ENCODE measurements at places on chromosomes 16 and 17.
A peak's percentile ranks its signal among the peaks of the same experiment; 100 is the strongest.

DNA sequence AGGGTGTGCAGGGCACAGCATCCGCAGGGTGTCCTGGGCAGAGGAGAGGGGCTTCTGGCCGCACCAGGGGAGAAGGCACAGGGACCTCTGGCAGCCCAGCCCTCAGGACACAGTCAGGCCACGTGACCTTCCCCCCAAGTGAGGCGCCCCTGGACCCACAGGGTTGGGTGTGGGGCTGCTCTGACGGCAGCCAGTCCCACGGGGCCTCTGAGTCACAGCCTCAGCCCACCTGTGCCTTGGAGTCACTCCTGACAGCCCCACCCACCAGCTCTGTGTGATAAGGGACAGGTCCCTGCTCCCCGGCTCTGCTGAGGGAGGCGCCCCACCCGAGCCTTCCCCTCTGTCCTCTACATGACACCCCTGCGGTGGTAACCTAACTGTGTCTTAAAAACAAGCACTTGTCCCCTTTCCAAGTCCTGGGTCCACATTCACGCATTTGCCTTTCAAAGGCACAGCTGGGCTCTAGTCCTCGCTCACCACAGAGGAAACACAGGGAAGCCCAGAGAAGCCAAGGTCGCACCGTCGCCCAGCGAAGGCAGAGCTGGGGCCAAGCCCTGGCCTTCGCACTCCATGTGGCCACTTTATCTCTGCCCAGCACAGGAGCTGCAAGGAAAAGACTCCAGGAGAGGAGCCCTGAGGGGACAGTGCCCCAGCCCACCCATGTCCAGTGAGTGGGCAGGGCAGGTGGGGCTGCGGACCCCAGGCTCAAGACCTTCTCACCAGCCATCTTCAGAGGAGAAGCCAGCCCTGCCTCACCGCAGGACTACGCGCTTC is 5.1 kb upstream of the NPTX1 start:
- DNase-seq, result no peak

- DNase-seq, result no peak
Measured at GRCh38 chr17:15274017-15274416, 8.9 kb upstream of the PMP22 start.

DNA sequence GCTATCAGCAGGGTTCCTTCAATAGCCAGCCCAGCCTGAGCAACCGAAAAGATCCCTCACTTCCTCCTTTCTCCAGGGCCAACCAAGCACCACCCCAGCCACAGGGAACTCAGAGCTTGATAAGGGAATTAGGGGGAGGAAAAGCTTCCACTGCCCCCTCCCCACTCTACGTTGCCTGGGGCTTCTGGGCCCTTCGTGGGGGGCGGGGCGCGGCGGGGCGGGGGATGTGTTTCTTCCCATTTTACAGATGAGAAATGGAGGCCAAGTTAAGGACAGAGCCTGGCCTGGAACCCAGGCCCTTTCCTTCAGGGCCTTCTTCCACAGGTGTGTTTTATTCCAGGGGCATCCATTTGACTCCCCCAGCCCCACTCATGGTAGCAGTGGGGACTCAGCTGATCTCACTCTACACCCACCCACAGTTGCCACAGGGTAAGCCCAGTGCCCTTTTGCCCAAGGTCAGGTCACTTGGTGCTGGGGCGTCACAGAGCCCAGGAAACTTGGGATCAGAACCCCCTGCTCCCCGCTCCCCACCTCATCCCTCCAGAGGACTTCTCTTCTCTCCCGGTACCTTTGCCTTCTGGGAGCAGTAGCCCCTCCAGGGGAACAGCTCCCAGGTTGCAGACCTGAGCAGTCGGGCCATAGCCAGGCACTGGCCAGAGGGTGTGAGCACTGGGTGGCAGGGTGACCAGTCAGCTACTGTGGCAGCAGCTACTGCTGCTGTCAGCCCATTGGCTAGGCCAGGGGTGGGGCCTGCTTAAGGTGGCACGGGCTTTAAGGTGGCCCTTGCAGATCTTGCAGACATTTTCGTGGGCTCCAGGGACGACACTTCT is at the start of gene LDHD:
LDHD (minus strand) TSS at position 700 of the 830 bp plus-strand sequence; CDS start at position 640, 60 bp downstream.
- DNase-seq, result peak; percentile 83

GRCh38 chr17:80367503-80367902 is 47.5 kb upstream of the ENDOV start:
- DNase-seq, result no peak

- no peak for DNase-seq
Measured at GRCh38 chr17:44352828-44353671, 7.9 kb downstream of the GRN start.

DNA sequence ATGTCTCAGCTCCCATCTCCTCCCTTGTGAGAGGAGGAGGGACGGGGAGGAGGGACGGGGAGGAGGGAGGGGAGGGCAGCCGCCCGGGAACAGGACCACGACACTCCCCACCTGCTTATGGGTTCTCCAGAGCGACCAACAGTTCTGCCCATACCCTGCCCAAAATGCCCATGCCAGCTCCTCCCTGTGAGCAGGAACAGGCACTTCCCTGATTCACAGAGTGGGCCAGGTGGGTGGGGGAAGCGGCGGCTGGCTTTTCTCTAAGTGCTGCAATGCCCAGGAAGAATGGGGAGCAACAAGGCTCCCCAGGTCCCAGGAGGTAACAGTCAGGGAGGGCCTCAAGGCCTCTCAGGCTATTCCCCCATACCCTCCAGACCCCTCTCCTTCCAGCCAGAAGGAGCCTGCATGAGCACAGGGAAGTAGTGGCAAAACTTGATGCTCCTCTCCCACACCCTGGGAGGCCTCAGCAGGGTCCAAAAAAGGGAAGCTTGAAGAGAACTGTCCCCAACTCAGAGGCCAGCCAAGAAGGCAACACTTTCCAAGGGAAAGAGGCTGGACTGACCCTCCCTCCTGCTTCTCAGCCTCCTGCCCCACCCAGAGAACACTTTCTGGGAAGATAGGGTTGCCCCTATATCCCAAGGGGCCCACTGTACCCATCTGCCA is 53.8 kb downstream of the MYO18A start:
- no peak for DNase-seq

GRCh38 chr16:89230255-89230654 is 12.8 kb downstream of the ZNF778 start:
- no peak for DNase-seq

DNA sequence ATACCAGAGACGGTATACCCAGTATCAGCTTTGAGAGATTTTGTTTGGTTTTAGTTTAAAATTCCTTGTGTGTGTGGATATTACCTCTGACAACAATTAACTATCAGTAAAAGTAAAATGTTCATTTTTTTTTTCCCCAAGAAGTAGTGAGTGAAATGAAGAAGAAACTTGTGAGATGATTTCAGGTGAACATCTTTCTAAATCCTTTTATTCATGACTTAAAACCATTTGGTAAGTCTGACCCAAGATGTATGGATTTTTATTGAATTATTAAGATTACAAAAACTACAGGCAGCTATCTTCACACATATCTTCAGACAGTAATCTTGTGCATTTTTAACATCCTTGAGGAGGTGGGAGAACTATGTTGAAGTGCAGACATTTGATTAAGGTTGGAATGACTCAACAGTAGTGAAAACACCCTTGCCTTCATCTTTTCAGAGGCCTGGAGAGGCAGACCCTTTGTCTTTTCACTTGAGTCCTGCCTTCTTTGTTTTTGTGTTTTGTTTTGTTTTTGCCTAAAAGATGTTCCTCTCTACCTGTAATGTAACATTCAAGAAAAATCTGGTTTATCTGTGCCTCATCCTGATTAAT is 240.3 kb upstream of the TBX2 start:
- no peak for DNase-seq

GRCh38 chr17:67478401-67479041 is 101.4 kb downstream of the PITPNC1 start:
- no peak for DNase-seq

DNA sequence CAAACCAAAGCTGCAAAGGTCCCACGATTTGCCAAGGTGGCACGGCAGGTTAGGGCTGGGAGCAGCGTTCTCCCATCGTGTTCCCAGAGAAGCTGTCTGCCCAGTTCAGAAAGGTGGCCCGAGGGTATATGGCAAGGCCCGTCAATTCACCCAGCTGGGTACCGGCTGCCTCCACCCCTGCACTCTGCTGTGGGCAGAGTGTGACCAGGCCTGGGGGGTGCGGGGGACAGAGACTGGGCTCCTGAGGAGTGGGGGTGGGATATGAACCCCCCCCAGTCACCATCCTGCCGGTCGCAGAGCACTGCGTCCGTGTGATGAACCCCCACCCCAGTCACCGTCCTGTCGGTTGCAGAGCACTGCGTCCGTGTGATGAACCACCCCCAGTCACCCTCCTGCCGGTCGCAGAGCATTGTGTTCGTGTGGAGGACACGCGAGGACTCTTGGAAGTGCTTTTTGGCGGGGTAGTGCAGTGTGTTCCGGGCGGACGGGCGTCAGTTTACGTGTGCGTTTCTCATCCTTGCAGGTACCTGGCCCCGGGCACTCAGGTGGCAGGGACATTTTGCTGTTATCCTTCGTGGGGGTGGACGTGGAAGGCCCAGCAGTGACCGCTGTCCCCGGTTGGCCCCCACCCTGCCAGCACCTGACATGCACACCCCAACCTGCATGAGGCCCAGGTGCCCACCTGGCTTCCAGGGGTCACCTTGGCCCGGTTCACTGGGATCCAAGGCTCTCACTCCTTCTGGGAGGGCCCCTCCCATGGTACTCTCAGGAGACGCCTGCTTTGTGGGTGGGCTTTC is 2.7 kb upstream of the FASN start:
- no peak for DNase-seq

- DNase-seq, result no peak
Measured at GRCh38 chr17:78058001-78058400, 70.6 kb downstream of the TMC6 start.

GRCh38 chr16:16867973-16868372 is 489.0 kb downstream of the NPIPA7 start:
- no peak for DNase-seq

GRCh38 chr16:20023190-20023589 is 50.5 kb downstream of the GPR139 start:
- no peak for DNase-seq

DNA sequence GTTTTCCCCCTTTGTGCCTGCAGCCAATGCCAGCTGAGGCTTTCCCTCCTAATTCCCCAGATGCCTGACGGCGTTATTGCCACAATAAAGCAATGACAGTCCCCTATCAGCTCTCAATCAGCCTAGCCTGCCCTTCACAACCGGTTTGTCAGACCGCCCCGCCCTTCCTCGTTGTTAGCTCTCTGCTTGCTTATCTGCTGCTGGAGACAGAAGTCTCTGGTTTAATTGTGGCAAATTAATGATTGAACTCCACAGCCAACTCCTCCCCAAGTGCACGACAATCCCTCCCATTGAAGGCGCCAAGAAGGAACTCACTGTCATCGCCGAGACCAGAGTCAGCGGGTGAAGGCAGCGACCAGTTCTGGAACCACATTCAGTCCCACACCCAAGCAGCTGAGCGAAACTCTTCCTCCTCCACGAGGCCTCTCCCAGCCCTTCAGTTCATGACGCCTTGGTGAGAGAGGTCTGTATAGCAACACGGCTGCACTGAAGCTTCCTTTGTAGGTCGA is 474.4 kb downstream of the SLC39A11 start:
- peak; percentile 96 for DNase-seq

DNA sequence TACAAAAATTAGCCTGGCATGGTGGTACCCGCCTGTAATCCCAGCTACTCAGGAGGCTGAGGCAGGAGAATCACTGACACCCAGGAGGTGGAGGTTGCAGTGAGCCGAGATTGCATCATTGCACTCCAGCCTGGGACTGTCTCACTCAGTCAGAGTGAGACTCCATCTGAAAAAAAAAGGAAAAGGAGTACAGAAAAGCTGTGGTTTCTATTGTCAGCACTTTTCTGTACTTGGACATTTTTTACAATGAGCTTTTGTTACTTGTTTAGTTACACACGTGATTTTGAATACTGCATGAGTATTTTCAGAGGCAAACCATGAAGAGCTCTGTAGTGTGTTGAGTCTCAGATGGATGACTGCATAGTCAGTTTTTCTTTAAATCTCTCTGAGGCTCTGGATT is 26.3 kb downstream of the ZC3H18 start:
- no peak for DNase-seq

GRCh38 chr16:57041182-57042156 is 50.9 kb upstream of the CPNE2 start:
- DNase-seq, result peak; percentile 28

- no peak for DNase-seq
Measured at GRCh38 chr17:59370593-59371299, 39.3 kb downstream of the YPEL2 start.

- peak; percentile 54 for DNase-seq
Measured at GRCh38 chr16:66247516-66248481, 118.7 kb upstream of the CDH5 start.

DNA sequence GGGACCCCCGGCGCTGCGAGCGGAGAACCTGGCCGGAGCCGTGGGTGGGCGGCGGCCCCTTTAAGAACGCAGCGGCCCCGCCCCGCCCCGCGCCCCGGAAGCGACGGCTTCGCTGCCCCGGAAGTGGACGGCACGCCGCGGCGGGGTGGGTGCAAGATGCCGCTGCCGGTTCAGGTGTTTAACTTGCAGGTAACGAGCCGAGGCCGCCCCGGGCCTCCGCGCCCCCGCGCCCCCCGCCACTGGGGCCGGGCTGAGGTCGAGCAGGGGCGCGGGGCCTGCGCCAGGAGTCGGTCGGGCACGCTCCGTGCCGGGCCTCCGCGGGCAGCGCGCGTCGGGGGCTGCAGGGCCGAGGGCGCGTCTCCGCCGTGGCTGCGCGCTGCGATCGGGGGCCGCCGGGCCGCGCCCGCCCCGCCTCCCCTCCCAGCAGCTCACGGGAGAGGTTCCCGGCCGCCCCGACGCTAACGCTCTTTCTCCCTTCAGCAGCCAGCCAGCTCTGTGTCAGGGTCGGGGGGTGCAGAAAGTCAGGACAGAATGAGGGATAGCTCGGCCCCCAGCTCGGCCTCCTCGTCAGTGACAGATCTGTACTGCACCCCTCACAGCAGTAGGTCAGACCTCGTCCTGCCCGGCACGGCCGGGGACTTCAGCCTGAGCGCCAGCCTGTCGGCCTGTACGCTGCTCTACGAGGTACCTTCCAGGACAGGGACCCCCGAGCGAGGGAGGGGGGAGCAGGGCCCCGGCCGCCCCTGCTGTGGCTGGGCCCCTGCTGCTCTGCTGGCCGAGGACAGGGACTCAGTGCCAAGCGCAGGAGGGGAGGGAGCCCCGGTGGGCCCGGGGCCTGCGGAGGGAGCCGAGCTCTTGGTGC is at the start of the genes GPS1 and RFNG:
GPS1 (plus strand) TSS at position 123 of the 862 bp plus-strand sequence; CDS start at position 157, 34 bp downstream.
RFNG (minus strand) TSS at position 36 of the 862 bp plus-strand sequence. CDS start 45 bp downstream, outside the sequence.
- peak; percentile 84 for DNase-seq

- no peak for DNase-seq
Measured at GRCh38 chr16:85064186-85064585, 36.6 kb downstream of the KIAA0513 start.

DNA sequence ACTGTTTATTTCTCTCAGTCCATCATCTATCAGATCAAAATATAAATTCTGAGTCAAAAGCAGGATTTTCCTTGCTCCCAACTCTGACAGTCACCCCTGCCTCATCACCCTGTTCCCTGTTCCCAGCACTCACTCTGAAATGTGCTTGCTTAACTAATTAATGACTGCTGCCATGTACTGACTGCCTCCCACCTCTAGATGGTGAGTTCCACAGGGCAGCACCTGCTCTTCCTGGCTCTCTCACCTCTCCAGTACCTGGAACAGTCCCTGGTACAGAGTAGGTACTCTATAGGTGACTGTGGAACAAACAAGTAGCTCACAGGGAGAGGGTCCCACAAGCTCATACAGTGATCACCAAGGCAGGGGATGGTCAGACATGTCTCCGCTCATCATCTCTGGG is 114.3 kb upstream of the C16orf82 start:
- no peak for DNase-seq

GRCh38 chr17:14604591-14605266 is 303.8 kb downstream of the HS3ST3B1 start:
- no peak for DNase-seq
